Fibroblast of lung (primary cell): ENCODE measurements at places on chromosomes 13 and 19.
A peak's percentile ranks its signal among the peaks of the same experiment; 100 is the strongest.

DNA sequence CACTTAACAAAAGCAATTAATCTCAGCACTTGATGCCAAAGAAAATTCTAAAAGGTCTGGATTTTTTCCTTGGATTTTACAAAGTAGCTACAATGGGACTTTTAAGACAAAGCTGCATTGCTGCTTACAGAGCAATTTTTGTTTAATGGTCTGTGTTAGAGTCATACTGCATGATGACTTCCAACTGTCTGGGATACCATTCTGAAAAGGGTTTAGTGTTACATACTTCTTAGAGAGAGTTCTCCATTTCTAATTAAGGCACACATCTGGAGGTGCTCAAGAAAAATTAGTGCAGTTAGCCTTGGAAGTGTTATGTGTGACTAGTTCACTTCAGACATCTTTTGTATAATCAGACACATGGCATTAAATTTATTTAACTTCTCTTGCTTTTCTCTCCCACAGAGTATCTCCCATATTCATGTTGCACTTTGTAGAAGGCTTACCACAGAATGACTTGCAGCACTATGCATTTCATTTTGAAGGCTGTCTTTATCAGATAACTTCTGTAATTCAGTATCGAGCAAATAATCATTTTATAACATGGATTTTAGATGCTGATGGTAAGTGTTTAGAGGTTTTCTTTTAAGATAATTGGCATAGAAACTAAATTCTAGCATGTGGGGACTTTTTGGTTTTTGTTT lies 35.1 kb downstream of the USPL1 start:
- DNase-seq = peak; percentile 8

- DNase-seq = peak; percentile 49
These were observed 4.0 kb downstream of the PTBP1 start for GRCh38 chr19:801030-801860.

GRCh38 chr19:10744253-10744798 lies 26.4 kb downstream of the DNM2 start:
- DNase-seq = no peak

GRCh38 chr13:28576067-28576466 lies 81.1 kb upstream of the FLT1 start:
- DNase-seq = no peak

GRCh38 chr13:43985422-43986072 lies 105.8 kb downstream of the LACC1 start:
- peak; percentile 4 for DNase-seq

GRCh38 chr19:57664269-57665127 lies 4.2 kb upstream of the ZSCAN4 start:
- peak; percentile 50 for DNase-seq

GRCh38 chr13:110413016-110413675 lies 106.1 kb downstream of the COL4A2 start:
- DNase-seq = no peak

DNA sequence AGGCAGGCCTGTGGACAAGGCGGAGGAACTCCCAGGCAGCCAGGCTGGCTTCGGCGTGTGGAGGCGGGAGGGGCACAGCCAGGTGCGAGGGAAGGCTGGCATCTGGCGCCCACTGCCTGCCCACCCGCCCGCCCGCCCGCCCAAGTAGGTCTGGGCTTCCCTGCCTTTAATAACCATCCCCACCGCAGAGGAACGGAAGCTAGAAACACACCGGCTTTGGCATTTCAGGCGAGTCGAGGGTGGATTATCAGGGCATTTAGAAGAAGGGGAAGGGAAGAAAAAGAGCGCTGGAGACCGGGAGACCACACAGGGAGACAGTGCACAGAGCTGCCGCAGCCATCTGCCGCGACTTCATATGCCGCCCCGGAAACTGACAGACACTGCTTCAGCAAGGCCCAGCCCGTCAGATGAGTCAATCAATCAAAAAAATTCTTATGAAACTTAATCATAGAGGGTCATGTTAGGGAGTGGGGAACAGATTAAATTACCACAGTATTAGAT lies 199.7 kb downstream of the TSHZ3 start:
- no peak for DNase-seq
